NCI-H524 (cell line): ENCODE measurements at places on chromosomes 4 and X.

DNA sequence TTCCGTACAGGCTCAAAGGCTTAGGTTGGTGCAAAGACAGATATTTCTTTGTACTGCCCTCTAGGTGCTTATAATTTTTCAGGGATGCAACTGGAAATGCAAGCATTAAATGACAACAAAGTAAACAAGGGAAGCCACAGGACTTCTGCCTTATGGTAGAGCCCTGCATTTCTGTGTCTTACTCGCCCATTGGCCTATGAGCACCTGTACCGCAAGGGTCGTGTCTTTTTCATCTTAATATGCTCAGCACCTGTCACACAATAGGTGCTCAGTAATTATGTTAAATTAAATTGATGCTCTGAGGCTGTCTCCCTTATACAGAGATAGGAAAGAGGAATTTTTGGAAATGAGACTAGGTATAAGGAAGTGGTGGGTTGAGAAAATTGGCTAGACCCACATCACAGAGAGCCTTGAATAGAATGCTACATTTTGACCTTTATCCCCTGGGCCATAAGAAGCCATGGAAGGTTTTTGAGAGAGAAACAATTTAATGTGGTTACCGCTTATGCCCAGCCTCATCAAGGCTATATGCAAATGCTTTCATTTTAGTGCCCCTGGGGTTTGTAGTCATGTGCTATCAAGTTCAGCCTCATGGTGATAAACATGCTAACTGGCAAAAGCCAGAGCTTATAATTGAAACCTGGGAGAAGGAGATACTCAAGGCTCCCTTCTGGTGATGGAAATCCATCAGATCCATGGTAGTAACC is 16.3 kb downstream of the VSIG4 start:
- no peak for DNase-seq

- no peak for DNase-seq
Measured at GRCh38 chr4:184096561-184097240, 121.0 kb downstream of the ENPP6 start.

- DNase-seq, result no peak
Measured at GRCh38 chr4:142715727-142716126, 130.4 kb downstream of the INPP4B start.

DNA sequence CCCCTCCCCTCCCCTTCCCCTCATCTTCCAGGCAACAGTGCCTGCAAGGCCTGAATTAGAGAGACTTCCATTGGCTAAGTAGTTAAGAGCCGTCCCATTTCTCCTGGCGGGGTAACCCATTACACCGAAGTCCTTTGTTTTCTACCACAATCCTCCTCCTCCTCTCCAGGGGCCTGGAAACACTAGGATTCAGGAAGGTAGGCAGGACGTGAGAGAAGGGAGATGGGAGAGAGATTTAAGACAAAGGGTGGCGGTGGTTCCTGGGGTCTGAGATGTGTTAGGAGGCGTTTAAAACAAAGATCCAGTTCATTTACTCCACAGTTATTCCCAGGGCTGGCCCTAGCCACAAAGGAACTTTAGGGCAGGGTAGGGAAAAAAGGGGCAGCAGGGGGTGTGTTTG is 28.0 kb downstream of the NYX start:
- no peak for DNase-seq

DNA sequence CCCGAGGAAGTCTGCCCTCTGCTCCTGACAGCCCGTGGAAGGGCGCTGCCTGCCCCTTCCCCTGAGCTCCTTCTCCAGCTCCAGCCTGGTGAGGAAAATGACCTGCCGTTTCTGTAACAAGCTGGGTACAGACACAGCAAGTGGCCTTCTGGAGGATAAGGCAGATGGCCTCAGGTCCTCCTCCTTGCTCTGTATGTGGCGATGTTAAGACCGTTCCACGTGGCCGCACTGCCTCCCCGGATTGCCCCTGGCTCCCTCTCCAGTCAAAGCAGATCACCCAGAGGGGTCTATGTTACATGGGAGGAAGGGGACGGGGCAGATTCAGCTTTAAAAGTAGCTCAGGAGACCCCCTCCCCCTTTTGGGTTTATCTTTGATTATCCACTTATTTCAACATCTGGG is 80.3 kb upstream of the GATB start:
- peak; percentile 42 for DNase-seq

DNA sequence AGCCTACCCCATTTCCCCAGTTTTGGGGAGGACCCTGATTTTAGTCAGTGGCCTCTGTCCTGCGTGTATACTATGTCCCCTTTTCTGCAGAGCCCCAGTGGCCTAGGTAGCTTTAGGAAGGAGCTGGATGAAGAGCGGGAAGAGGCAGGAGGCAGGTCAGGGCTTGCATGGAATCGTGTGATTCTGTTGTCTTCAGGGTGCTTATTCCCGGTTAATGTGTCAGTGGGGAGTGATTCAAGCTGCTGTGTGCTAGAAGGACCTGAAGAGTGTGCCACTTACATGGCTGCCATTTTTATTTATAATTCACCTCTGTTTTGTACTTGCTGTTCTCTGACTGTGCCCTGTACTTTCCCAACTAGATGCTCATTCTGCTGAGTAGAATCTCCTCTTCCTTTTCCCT is 127.3 kb upstream of the AMOT start:
- DNase-seq, result no peak

GRCh38 chr4:97720869-97721432 is 422.3 kb downstream of the STPG2 start:
- DNase-seq, result peak; percentile 11

DNA sequence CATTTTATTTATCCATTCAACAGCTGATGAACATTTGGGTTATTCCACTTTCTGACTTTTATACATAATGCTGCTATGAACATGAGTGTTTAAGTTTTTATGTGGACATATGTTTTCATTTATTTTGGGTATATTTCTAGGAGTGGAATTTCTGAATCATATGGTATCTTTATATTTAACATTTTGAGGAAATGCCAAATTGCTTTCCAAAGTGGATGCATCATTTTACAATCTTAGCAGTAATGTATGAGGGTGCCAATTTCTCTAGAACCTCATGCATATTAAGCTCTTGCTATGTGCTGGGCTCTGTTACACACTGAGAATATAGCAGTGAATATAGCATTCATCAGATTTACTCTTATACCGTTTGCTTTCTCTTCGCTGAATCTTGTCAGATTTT is 983.7 kb downstream of the STIM2 start:
- no peak for DNase-seq

- DNase-seq, result no peak
Measured at GRCh38 chrX:139563251-139563650, 32.7 kb downstream of the F9 start.

DNA sequence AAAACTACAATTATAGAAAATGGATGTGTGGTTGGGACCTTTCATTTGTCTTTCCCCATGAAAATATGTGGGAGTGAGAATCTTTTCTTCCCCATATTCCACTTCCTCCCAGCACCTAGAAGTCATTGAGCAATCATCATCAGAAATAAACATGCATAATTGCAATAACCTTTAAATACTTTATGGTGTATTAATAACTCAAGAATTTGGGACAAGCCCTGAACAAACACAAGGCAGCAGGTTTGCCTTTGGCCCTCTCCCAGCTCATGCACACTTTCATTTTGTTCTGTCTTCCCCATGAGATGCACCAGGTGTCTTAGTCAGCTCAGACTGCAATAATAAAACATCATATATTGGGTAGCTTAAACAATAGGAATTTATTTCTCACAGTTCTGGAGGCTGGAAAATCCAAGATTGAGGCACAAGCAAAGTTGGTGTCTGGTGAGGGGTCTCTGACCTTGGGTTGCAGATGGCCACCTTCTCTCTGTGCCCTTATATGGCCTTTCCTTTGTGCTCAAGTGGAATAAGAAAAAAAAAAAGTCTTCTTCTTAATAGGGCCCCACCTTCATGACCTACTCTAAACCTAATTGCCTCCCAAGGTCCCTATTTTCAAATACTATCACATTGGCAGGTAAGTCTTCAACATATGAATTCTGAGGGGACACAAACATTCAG is 34.7 kb upstream of the TMEM184C start:
- DNase-seq, result no peak

DNA sequence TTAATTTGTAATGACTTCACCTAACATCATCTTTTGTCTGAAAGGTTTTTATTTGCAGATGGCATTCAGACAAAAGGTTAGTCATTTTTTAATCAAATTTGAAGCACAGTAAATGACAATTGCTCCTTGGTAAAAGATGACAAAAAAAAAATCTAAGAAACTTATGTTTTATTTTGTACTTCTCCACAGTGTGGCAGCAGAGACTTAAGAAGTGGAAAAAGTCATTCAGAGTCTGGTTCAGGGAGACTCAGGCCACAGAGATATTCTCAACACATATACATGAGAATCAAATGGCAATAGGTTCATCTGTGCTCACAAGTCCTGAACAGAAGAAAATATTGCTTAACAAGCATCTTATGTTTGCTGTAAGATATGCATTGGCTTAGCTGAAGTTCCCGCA is 436.2 kb downstream of the KCNIP4 start:
- DNase-seq, result peak; percentile 15

GRCh38 chr4:141705048-141705746 is 68.8 kb downstream of the IL15 start:
- DNase-seq, result no peak

GRCh38 chr4:100289946-100290345 is 99.7 kb upstream of the DDIT4L start:
- DNase-seq, result no peak

GRCh38 chrX:25020905-25021449 is 5.2 kb upstream of the ARX start:
- peak; percentile 63 for DNase-seq

DNA sequence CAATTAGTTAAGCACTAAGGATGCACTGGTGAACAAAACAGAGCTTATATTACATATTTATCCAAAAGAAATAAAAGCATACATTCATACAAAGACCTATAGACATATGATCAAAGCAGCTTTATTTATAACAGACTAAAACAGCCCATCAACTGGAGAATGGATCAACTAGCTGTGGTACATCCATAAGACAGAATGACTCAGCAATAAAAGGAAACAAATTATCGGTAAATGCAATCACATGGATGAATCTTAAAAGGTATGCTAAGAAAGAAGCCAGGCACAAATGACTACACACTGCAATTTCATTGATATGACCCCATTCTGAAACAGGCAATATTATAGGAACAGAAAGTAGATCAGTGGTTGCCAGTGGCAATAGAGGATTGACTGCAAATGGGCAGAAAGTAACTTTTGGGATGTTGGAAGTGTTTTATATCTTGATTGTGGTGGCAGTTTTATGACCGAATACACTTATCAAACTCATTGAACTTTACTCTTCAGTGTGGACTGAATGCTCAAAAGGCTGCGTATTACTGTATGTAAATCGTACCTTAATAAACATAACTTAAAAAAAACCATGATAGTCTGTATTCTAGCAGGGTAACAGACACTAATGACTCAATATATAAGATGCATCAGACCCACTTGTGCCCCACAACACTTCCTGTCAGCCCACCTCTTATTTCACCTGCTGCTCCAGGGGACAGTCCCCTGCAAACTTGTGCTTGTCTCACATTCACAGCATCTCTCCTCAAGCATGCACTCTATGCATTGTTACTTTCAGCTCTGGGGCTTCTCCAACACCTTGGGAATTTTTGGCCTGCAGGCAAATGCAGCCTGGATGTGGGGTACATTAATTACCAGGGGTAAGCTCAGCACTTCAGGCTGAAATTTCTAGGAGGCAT is 59.1 kb downstream of the MID1IP1 start:
- no peak for DNase-seq

- no peak for DNase-seq
Measured at GRCh38 chr4:76896614-76897535, 1.1 kb downstream of the SOWAHB start.

GRCh38 chr4:57614257-57614932 is 504.2 kb upstream of the IGFBP7 start:
- DNase-seq, result no peak

DNA sequence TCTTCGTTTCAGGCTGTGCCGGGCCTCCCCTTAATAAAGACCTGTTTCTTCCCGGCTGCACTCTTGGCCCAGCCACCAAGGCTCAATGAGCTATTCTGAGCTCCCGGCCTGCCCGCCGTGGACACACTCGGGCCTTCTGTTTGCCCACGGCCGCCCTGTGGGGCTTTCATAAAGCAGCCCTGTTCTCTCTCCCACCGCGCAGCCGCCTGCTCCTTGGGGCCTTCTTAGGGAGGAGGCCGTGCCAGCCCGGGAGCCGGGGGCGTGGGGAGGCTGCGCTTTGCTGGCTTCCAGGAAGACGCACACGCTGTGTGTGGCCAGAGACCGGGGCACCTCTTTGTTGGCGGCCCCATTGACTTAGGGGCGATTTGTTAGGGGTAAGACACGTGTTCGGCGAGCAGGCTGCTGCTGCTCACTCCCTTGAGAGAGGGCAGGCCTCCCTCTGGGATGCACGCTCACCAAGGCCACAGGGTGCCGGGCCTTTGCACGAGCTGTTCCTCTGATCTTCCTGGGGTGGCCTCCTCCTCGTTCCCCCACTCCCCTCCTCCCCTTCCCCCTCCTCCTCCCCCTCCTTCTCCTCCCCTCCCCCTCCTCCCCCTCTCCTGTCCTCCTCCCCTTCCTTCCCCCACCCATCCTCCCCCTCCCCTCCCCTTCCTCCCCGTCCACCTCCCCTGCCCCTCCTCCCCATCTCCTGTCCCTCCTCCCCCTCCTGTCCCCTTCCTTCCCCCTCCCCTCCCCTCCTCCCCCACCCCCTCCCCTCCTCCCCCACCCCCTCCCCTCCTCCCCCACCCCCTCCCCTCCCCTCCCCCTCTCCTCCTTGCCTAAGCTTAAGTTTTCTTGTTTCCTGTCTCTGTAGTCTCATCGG is 11.3 kb downstream of the BLOC1S4 start:
- no peak for DNase-seq

DNA sequence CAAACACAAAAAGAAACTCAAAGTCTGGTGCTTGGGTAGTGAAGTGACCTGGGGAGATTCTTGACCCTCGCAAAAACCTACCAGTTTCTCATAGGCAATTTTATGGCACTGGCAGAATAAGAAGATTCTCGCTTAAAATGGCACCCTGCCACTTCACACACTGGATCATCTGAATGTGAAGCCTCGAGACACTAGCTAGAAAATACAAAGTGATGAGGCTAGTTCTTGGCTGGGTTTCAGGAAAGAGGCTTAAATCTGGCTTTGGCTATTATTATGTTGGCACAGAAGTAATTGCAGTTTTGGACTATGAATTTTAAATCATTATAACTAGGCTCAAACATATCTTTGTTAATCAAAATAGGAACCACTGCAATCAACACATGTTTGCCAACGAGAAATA is 634.7 kb upstream of the BOD1L1 start:
- no peak for DNase-seq

DNA sequence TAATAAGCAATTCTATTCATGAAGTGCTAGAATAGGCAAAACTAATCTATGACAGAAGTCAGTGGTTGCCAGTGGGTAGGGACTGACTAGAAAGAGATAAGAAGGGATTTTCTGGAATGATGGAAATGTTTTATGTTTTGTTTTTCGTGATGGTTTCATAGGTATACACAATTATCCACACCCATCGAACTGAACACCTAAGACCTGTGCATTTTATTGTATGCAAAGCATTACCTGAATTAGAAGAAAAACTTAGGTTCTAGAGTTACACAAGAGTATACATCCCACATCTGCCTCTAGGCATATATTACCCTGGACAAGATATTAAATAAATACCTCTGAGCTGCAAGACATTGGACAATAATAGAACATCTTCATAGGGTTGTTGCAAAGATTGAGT is 205.2 kb downstream of the SOWAHB start:
- no peak for DNase-seq
